Lower lobe of right lung (tissue), 2 donors: ENCODE measurements at places on chromosomes 4 and X. TPM values are rescaled to one million over a fixed set of nuclear protein-coding genes. Genes with fewer than 3 reads are reported as not detected.

DNA sequence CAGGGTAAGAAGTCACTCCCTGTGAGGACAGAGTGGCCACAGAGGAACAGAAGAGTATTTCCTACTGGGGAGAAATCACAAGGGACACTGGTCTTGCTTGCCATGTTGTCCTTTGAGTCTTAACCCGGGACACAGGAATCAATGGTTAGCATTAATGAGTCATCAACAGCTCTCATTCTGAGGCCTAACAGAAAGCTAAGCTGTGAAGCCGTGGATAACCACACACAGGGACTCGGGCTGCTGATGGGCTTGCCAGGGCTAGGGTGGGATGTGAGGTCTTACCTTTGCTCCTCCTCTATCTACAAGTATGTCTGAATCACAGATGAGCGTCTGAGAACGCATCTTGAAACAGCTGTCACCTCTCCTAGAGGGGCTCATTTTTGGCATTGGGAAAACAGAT is 22.2 kb downstream of the HELT start:
- no peaks in the 10 kb centered on the region for H3K36me3 ChIP-seq
- no peak for DNase-seq
- no peak overlapping the region for H3K4me3 ChIP-seq
- no peak overlapping the region for H3K27ac ChIP-seq
- peaks cover 5% of the 10 kb centered on the region for H3K27me3 ChIP-seq

DNA sequence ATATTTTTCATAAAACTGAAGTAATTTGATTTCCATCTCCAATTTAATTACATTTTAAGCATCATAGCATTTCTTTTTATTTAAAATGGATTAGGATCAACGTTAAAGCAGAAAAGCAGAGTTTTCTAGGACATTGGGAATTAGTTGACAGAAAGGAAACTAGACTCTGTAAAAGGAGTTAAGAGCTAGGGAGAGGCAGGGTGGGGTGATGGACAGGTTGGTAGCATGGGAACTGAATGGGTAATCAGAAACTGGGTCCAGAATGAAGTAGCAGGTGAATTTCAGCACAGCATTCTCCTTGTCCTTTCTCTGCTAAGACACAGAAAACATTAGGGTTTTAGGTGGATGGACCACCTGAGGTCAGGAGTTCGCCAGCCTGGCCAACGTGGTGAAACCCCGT is 97.6 kb downstream of the ANAPC4 start:
- no peaks in the 10 kb centered on the region for H3K27me3 ChIP-seq
- no peaks in the 10 kb centered on the region for H3K4me1 ChIP-seq
- H3K4me3 ChIP-seq: no peak overlapping the region
- H3K36me3 ChIP-seq: no peaks in the 10 kb centered on the region
- no peak overlapping the region for H3K27ac ChIP-seq

DNA sequence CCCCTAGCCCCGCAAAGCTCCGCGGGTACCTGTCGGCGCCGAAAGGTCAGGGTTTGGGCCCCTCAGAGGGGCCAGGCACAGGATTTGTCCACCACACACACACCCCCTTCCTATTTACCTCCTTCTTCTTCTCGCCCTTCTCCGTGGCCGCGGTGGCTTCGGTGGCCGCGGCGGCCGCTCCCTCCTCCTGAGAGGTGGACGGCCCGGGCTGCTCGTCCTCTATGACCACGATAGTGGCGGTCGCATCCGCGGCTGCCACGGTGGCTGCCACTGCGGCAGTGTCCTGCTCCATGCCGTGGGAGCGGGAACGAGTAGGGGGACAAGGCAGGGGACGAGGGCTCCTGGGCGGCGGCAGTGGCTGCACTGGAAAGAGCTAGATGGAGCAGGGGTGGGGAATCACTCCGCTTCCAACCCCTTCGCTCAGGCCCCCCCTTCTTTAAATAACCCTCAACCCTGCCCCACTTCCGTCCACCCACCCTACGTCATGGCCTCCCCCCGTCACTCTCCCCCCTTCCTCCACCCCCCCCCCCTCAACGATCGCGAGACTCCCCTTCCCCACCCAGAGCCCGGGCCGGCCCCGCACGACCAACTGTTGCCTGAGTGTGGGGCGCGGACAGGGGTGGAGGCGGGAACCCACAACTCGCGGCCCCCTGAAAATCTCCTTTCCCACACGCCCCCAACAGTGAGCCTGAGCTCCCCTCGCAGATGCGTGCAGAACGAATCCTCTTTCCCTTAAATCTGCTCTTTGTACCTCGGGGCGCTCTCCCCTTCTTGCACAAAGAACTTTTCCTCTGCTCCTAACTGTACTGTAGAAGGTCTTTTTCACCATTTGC is at the start of gene SMARCA1:
Gene SMARCA1 (minus strand): TSS at position 412 of the 833 bp plus-strand sequence. CDS start 120 bp downstream, at position 292.
- peaks cover 7% of the 10 kb centered on the region for H3K4me1 ChIP-seq
- H3K27me3 ChIP-seq: no peaks in the 10 kb centered on the region
- DNase-seq: peak; percentile 50

- no peak overlapping the region for H3K27ac ChIP-seq
- H3K4me3 ChIP-seq: no peak overlapping the region
- H3K36me3 ChIP-seq: no peaks in the 10 kb centered on the region
- DNase-seq: no peak
- no peaks in the 10 kb centered on the region for H3K27me3 ChIP-seq
Observed at GRCh38 chr4:87570290-87570805, 38.0 kb upstream of the DSPP start.

- no peak overlapping the region for H3K4me3 ChIP-seq
- no peaks in the 10 kb centered on the region for H3K27me3 ChIP-seq
- no peaks in the 10 kb centered on the region for H3K36me3 ChIP-seq
- H3K4me1 ChIP-seq: no peaks in the 10 kb centered on the region
- no peak overlapping the region for H3K27ac ChIP-seq
- DNase-seq: no peak
Observed at GRCh38 chr4:35539404-35540055, 704.8 kb downstream of the ARAP2 start.

GRCh38 chr4:88738180-88738579 is 40.6 kb upstream of the NAP1L5 start:
- H3K27ac ChIP-seq: no peak overlapping the region
- H3K36me3 ChIP-seq: peaks cover 32% of the 10 kb centered on the region
- H3K4me1 ChIP-seq: peaks cover 19% of the 10 kb centered on the region
- no peak overlapping the region for H3K4me3 ChIP-seq

GRCh38 chr4:152188801-152189200 is 347.1 kb downstream of the FBXW7 start:
- H3K4me3 ChIP-seq: no peak overlapping the region
- DNase-seq: no peak
- no peaks in the 10 kb centered on the region for H3K36me3 ChIP-seq
- no peaks in the 10 kb centered on the region for H3K4me1 ChIP-seq

DNA sequence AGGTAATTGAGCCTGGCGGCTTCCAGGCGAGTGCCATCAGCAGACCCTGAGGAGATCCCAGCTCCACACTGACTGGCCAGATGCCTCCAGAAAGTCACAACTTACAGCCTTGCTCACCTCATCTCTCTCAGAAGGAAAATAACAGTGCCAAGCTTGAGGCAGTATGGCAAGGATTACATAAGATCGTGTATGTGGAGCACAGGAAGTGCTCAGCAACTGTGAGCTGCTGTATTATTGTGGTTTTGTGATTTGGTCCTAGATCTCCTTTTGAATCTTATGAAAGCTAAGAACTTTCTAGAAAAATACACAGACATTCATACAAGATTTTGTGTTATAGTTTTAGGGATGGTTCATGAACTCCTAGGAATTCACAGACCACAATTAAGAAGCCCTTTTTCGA is 14.0 kb downstream of the RASL11B start:
- DNase-seq: no peak
- H3K4me1 ChIP-seq: no peaks in the 10 kb centered on the region
- no peaks in the 10 kb centered on the region for H3K27me3 ChIP-seq
- no peak overlapping the region for H3K27ac ChIP-seq

GRCh38 chr4:77617203-77617602 is 11.6 kb downstream of the CXCL13 start:
- H3K27ac ChIP-seq: no peak overlapping the region
- H3K27me3 ChIP-seq: no peaks in the 10 kb centered on the region
- no peaks in the 10 kb centered on the region for H3K36me3 ChIP-seq
- peaks cover 3% of the 10 kb centered on the region for H3K4me1 ChIP-seq

- H3K4me1 ChIP-seq: peaks cover 10% of the 10 kb centered on the region
- H3K27ac ChIP-seq: peak overlapping the region; percentile 46
- H3K27me3 ChIP-seq: no peaks in the 10 kb centered on the region
- no peaks in the 10 kb centered on the region for H3K36me3 ChIP-seq
Observed at GRCh38 chrX:120269373-120270035, 18.9 kb downstream of the ZBTB33 start.

DNA sequence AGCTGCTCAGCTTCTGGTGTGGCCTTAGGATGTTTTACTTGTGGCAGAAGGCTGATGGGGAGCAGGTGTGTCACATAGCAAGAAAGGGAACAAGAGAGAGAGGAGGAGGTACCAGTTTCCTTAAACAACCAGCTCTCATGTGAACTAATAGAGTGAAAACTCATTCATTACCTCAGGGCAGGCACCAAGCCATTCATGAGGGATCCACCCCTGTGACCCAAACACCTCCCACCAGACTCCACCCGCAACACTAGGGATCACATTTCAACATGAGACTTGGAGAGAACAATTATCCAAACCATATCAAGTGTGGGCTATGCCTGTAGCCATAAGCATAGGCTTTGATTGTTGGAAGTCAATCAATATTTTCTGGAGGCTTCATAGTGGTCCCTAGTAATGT is 56.0 kb downstream of the GSX2 start:
- H3K4me3 ChIP-seq: no peak overlapping the region
- no peak overlapping the region for H3K27ac ChIP-seq
- no peaks in the 10 kb centered on the region for H3K4me1 ChIP-seq
- peaks cover 1% of the 10 kb centered on the region for H3K27me3 ChIP-seq

GRCh38 chr4:121648516-121648915 is 48.3 kb downstream of the ANXA5 start:
- no peak overlapping the region for H3K27ac ChIP-seq
- no peaks in the 10 kb centered on the region for H3K36me3 ChIP-seq
- DNase-seq: no peak

DNA sequence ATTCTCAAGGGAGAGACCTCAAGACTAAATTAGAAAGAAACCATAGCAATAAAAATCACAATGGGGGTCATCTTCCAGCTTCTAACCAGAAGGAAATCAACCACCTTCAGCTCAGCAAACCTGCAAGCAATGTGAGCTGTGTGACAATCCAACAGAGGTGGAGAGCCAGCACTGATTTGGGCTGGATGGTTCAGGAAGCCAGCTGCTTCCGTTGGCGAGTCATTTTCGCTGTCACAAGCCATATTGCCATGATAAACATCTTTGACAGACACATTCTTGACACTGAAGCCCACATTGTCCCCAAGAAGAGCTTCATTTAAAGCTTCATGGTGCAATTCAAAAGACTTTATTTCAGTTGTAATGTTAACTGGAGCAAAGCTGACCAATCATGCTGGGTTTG is 22.7 kb downstream of the F8A1 start:
- DNase-seq: no peak
- H3K27ac ChIP-seq: no peak overlapping the region
- no peaks in the 10 kb centered on the region for H3K4me1 ChIP-seq
- no peaks in the 10 kb centered on the region for H3K27me3 ChIP-seq

- H3K4me3 ChIP-seq: peak within 1 kb of the TSS; percentile 66
- H3K27me3 ChIP-seq: no peaks in the 10 kb centered on the region
- peak within 1 kb of the TSS; percentile 84 for H3K27ac ChIP-seq
- H3K4me1 ChIP-seq: no peaks in the 10 kb centered on the region
Observed at GRCh38 chrX:81201671-81202455, at the start of the genes HMGN5 and SH3BGRL. Gene HMGN5, minus strand, starts transcription at chrX:81201913. Its CDS starts 80,364 bp downstream, at chrX:81121549. Gene SH3BGRL, plus strand, starts transcription at chrX:81202102. Its CDS starts 99 bp downstream, at chrX:81202201.

GRCh38 chr4:38086151-38086848 is 126.1 kb downstream of the PTTG2 start:
- H3K36me3 ChIP-seq: peaks cover 18% of the 10 kb centered on the region
- no peak for DNase-seq
- no peak overlapping the region for H3K4me3 ChIP-seq
- no peaks in the 10 kb centered on the region for H3K4me1 ChIP-seq

JCHAIN gene
- total RNA-seq: 191 TPM

ARFIP1 gene
- 37.2 TPM for total RNA-seq

SLC34A2 gene
- 2,258 TPM for total RNA-seq

XG gene
- 0.41 TPM for total RNA-seq

LNX1 gene
- total RNA-seq: 5.4 TPM

BGN gene
- 157 TPM for total RNA-seq

CSAG3 gene
- total RNA-seq: not detected

RHOXF1 gene
- not detected for total RNA-seq

ETNPPL gene
- total RNA-seq: not detected

CT45A10 gene
- not detected for total RNA-seq
